ENCODE measurements at places on chromosomes 4 and X.

- no peak for DNase-seq
Measured at GRCh38 chrX:144840616-144841015, 406.7 kb upstream of the SPANXN1 start.

DNA sequence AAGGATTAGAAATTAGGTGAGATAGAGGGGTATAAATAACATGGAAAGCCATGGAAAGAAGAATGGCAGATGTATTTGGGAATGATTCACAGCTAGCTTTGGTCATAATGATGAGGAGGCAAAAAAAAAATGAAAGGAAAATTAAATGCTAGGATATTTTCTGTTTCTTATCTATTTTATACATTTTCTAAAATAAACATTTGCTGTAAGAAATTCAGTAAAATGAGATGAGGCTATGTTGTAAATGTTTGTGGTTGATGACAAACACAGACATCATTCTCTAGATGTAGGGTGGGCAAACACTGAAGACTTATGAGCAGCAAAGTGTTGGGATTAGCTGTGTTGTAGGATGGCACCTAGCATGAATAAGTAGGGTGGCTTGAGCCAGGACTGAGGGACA lies 407.1 kb downstream of the IL15 start:
- no peak for DNase-seq

DNA sequence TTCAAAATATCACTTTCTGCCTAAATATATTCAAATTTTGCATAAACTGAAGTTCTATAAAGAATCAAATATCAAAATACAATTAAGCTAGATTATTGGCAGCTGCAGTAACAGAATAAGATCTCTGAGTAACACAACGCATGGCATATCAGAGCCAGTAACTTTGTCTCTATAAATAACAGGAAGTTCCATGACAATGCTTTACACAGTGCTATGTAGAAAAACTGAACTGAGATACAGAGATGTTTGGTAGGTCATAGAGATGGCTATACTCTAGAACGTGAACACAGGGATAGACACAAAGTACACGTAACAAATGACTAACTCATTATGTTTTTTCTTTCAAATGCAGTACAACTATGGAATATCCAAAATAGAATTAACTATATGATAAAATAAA lies 18.2 kb downstream of the UBE2D3 start:
- no peak for DNase-seq

DNA sequence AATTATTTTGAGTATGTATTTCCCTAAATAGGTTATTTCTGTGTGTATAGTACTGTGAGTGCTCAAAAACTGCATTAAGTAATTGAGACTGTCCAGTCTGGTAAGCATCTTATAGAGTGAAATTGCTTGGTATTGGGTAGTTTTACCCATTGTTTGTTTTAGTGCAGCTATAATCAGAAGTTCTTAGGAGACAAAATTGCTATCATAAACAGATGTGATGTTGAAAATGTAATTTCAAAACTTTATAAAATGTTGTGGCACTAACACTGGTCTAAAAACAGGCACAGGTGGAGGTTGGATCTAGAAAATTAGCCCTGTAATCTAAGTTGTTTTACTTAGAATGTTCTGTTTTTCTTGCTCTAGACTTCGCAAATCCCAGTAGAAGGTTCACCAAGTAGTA lies 46.8 kb downstream of the RAPGEF2 start:
- DNase-seq = no peak

GRCh38 chr4:137474711-137475301 lies 57.5 kb downstream of the PCDH18 start:
- no peak for DNase-seq

- no peak for DNase-seq
Measured at GRCh38 chr4:771464-771863, 54.5 kb downstream of the CPLX1 start.

DNA sequence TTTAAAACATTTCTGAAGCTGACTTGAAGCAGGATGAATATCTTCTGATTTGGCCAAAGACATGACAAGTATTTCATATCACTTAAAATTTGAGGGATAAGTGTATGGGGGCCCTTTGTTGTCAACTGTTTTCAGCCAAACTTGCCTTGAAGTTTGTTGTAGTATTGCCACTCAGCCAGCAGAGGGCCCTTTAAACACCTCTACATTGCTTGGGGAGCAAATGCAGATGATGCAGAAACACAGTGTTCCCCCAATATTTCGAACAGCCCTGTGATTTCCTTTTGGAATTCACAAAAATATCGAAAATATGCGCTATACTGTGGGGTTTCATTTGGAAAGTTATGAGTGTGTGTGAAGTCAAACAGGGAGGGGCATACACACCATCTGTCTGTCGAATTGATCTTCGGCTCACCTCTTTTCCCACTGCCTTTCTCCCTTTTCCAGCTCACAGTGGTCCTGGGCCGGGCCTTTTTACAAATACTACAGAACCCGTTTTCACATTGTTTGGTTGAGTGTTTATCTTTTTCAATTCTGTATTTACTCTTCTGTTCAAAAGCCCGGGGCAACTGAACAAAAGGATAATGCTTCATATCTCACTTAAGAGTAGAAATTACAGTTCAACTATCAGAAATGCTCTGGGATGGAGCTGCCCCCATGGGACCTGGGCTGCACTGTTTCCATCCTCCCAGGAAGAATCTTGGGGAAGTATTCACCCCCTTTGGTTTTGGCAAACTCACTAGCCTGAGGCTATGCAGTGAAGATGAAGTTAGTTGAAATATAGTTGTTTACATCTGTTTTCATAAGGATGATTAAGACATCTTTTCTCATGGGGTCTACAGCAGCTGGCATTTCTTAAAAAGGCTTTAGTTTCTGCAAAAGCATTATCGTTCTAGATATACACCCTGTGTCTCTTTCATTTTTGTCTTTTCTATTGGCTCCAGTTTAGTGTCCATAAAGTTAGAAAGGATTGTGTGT lies 137.6 kb downstream of the EGF start:
- peak; percentile 79 for DNase-seq

DNA sequence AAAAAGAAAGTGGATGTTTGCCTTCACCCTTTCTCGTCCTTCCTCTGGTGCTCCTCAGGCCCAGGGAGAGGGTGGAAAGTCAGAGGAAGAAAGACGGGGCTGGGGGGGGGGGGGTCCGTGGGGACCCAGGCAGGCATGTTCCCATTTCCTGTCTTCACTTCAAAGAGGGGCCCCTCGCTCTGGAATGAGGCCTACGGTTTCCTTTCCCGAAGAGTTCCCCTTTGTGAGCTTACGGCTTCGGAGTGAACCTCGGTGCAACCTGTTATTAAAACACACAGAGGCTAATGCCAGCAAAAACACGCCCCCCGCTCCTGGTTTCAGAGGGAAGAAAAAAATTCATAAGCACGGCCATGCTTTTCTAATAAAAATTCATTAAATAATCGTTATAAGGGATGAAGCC lies 40.1 kb downstream of the SHOX start:
- peak; percentile 56 for DNase-seq

DNA sequence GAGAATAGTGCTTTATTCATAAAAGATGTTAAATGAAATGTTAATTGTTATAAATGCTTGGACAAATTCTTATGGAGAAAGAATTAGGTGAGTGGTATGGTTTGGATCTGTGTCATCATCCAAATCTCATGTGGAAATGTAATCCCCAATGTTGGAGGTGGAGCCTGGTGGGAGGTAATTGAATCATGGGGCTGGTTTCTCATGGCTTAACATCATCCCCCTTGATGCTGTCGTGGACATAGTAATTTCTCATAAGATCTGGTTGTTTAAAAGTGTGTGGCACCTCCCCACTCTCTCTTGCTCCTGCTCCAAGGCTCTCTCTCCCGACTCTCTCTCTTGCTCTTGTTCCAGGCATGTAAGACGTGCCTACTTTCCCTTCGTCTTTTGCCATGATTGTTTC lies 22.5 kb downstream of the GYPE start:
- no peak for DNase-seq

DNA sequence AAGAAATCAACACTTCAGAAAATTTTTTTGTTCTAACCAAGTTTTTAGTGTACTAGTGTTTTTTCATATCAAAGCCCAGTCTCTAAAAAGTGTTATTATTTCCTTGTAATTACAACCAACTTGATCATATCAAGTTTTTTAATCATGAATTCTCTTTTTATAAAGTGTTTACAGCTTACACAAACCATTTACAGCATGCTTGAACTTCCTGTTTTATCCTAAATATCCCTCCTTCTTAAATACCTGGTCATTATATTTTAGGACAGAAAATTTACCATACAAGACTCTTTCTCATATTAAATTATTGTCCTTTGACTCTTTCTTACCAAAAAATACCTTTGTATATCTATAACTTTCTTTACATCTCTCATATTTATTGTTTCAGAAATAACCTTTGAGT lies 89.4 kb upstream of the NPY2R start:
- DNase-seq = no peak

DNA sequence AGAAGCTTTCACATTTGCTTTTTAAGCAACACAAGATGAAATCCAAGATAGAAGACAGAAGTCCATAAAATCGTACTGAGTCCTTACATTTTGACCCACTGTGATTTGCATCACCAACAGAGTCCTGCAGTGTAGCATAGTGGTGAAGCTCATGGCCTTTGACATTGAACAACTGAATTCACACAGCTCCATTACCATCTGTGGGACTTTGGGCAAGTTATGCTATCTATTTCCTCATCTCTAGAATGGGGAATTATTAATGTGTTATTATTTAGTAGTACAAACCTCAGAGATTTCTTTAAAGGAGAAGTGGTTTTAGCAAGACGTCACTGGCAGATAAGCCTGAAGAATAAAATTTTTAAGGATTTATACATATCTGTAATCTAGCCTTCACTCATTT lies 10.7 kb downstream of the GPRIN3 start:
- DNase-seq = no peak

GRCh38 chrX:123665197-123665596 lies 67.7 kb downstream of the THOC2 start:
- DNase-seq = no peak

DNA sequence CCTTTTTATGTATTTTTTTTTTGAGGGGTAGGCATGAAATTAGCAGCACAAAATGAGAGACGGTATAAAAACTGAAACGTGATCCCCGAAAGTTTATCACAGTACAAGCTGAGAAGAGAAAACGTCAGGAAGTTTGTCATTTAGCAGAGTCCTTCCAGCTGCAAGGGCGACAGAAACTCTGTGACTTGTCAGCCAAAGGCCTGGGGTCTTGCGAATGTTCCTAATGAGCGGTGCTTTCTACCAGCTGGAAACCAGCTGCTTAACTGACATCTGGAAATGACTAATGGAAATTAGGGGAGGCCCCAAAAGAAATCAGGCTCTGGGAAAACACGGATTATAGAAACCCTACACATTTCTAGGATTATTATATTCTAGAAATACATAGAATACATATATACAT lies 66.5 kb downstream of the CHRNA9 start:
- no peak for DNase-seq

GRCh38 chrX:48705871-48706270 lies 9.3 kb downstream of the SUV39H1 start:
- DNase-seq = no peak

DNA sequence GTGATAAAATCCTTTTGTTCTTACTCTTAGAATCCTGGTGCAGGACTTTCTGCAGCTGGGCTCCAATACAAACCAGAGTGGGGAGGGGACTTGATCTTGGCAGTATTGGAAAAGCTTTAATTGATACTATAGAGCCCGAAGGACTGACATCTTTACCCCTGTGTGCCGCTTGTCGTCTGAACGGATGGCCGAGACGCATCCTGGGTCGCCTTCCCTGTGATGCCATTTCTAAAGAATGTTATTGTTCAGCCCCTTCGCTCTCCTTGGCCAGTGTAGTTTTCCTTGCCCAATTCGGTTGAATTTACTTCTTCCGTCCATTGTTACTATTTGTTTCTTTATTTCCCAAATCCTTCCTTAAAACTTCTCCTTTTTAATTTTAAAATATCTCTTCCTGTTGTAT lies 80.9 kb downstream of the CLDN34 start:
- DNase-seq = peak; percentile 64

DNA sequence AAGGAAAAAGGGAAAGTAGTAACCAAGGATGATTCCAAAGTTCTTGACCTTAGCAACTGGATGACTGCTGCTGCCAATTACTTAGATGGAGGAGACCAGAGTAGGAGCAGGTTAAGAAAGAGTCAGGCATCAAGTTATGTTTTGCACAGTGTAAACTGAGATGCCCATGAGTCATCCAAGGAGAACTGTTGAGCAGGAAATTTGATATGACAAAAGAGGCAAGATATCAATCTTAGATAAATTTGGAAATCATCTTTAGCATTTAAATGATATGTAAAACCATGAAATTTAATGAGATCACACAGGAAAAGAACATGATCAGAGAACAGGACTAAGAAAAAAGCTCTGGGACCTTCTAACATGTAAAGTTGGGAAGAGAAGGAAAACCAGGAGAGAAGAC lies 361.3 kb downstream of the OPHN1 start:
- no peak for DNase-seq

GRCh38 chr4:137541876-137542646 lies 9.8 kb upstream of the PCDH18 start:
- DNase-seq = no peak

- DNase-seq = no peak
Measured at GRCh38 chrX:6729626-6730025, 194.7 kb upstream of the VCX3A start.

GRCh38 chr4:38815885-38816782 lies 11.5 kb upstream of the TLR1 start:
- DNase-seq = no peak

GRCh38 chrX:154013614-154014360 lies 5.9 kb downstream of the IRAK1 start:
- peak; percentile 76 for DNase-seq

DNA sequence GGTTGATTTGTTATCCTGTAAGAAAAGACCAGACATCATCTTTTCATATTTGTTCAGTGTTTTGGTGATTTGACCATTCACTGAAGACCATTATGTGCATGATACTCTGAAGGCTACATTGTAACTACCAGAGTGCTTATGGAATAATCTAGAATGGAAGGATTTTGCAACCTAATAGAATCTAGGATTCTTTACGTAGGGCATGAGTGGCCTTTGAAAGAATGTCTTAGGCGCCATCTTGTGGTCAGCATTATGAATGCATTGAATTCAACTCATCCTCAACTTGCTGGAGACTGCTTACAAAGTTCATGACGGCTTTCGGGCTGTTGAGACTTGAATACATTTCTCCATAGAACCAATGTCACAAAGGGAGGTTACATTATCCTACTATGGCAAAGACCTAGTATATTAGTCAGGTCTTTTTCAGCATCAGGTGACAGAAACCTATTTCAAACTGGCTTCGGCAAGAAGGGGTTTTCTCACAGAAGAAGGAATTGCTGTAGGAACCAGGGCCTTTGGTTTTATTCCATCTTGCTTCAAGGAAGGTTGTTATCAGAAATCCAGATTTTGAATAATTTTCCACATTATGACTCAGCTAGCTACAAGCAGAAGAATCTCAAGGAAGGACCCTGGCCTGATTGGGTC lies 104.1 kb downstream of the GPAT3 start:
- peak; percentile 82 for DNase-seq

DNA sequence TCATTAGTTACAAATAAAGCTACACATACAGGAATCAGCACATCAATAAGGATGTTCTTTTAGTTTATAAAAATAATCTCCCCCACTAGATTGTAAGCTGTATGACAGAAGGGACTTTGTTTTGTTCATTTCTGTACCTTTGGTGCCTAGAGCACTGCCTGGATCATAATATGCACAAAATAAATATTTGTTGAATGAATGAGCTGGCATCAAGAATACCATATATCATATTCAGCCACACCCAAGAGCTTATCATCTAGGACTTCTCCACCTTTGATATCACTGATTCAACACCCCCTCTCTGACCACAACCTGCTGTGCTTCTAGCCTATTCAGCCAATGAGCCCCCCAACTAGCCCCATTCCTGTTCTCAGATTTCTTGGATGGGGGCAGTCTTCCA lies 10.6 kb downstream of the SYTL4 start:
- DNase-seq = no peak

- DNase-seq = peak; percentile 79
Measured at GRCh38 chrX:69128588-69128987, 36.7 kb downstream of the PJA1 start.

Data from endodermal cell (in vitro differentiated cells).